ENCODE measurements at places on chromosomes 7 and 10. TPM values are rescaled to one million over a fixed set of nuclear protein-coding genes. Genes with fewer than 3 reads are reported as not detected.

Gene OR2AE1
- total RNA-seq: not detected

Gene UCN3
- total RNA-seq: not detected

Gene SPDYE11
- not detected for total RNA-seq

Gene GOLGA7B
- total RNA-seq: not detected

Gene SHH
- total RNA-seq: not detected

Gene GNAI1
- 35.7 TPM for total RNA-seq

Gene PRRT4
- total RNA-seq: not detected

Gene PHKG1
- not detected for total RNA-seq

Gene SRGN
- 756 TPM for total RNA-seq

Gene GCC1
- total RNA-seq: 13.6 TPM

Gene ANKRD1
- 0.58 TPM for total RNA-seq

Gene TRIM50
- total RNA-seq: not detected

Gene OR2A5
- total RNA-seq: not detected

Gene ZNF467
- total RNA-seq: 3.0 TPM

Gene SFRP5
- not detected for total RNA-seq

Gene HOXA1
- total RNA-seq: 1.7 TPM

Gene HECTD2
- 3.9 TPM for total RNA-seq

Gene NPFFR1
- total RNA-seq: not detected

Gene LLCFC1
- not detected for total RNA-seq

Gene LIPK
- not detected for total RNA-seq

Gene NKX6-2
- total RNA-seq: not detected

Gene APBB1IP
- not detected for total RNA-seq

Gene TEX36
- total RNA-seq: not detected

Gene AZGP1
- not detected for total RNA-seq

Gene TMEM176B
- 0.58 TPM for total RNA-seq

Gene TAS2R5
- not detected for total RNA-seq

Gene CACNB2
- 0.35 TPM for total RNA-seq

Gene SLC26A5
- not detected for total RNA-seq

Gene CREM
- total RNA-seq: 40.6 TPM

Gene AKR1D1
- total RNA-seq: not detected

Gene AKR1C1
- 11.7 TPM for total RNA-seq

Gene UNC5B
- 18.8 TPM for total RNA-seq

Gene SPDYE2B
- total RNA-seq: not detected

Gene NRG3
- total RNA-seq: not detected

Gene HTR7
- 0.18 TPM for total RNA-seq

Gene SGCE
- 135 TPM for total RNA-seq

Gene SVIL
- 0.58 TPM for total RNA-seq

Gene PIP
- total RNA-seq: not detected

Gene SPDYE2
- total RNA-seq: not detected

Gene ACSM6
- total RNA-seq: not detected

Data from myometrial cell (primary cell).